ENCODE measurements at places on chromosomes 2 and 18. TPM values are rescaled to one million over a fixed set of nuclear protein-coding genes. Genes with fewer than 3 reads are reported as not detected.

SP5 gene
- not detected for total RNA-seq

RFTN2 gene
- total RNA-seq, result 9.8 TPM

DNA sequence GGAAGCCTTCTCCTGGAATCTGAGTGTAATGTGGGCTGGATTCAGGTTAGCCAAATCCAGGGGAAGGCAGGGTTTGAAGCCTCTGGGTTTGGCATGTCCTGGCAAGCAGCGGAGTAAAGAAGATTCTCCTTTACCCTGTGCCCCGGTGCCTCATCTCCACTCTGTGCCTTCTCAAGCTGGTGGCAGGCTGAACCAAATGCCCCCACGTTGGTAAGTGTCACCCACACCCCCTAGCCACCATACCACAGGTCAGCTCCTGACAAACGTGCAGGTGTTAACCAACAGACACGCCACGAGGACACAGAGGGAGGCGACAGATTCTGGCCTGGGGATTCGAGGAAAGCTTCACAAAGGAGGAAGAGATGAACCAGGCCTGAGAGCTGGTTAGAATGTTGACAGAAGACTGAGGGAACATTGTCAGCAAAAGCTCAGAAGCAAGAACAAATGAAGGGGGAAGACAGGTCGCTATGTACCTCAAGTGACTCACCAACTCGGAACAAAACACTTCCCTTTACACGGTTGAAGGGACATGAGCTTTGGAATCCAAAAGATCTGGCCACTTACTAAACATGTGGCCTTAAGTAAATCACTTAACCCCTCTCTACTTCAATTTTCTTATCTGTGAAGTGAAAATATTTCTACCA lies 85.2 kb upstream of the LCLAT1 start:
- no peak for DNase-seq

DNA sequence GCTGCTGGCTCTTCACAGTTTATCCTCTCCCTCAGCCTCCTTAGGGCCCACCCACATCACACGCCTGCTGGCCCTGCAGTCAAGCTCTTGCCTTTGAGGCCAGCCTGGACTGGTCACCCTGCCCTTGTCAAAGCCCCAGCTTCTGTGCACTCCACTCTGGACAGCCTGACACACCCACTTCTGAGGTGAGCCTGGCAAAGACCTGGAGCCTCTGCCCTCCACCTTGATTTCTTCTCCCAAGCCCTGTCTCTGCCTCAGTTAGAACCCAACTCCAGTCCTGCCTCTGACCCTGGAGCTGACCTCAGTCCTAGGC lies 37.0 kb upstream of the TAF1B start:
- DNase-seq, result no peak

GRCh38 chr2:20625491-20626391 lies 25.2 kb downstream of the HS1BP3 start:
- DNase-seq, result no peak

GRCh38 chr2:219512524-219513216 lies 1.6 kb upstream of the ASIC4 start:
- DNase-seq, result no peak

WDR12 gene
- 16.7 TPM for total RNA-seq

CAB39 gene
- 46.0 TPM for total RNA-seq

DNA sequence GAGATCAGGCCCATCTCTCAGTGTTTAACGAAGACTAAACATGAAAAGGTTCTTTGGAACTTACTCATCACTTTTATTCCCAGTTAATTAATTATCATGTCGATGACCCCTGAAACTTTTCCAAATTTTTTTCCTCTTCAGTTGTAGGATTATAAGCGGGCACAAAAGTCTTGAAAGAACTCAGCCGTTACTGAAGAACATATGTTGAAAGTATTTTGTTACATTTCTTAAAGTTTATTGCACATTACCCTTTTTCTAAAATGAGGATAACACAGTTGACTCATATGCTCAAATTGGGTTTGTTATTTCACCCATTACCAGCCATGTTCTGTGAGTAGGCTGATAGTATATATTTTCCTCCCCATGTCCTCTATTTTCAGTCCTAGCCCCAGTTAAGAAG lies 75.9 kb upstream of the COL3A1 start:
- no peak for DNase-seq

DNA sequence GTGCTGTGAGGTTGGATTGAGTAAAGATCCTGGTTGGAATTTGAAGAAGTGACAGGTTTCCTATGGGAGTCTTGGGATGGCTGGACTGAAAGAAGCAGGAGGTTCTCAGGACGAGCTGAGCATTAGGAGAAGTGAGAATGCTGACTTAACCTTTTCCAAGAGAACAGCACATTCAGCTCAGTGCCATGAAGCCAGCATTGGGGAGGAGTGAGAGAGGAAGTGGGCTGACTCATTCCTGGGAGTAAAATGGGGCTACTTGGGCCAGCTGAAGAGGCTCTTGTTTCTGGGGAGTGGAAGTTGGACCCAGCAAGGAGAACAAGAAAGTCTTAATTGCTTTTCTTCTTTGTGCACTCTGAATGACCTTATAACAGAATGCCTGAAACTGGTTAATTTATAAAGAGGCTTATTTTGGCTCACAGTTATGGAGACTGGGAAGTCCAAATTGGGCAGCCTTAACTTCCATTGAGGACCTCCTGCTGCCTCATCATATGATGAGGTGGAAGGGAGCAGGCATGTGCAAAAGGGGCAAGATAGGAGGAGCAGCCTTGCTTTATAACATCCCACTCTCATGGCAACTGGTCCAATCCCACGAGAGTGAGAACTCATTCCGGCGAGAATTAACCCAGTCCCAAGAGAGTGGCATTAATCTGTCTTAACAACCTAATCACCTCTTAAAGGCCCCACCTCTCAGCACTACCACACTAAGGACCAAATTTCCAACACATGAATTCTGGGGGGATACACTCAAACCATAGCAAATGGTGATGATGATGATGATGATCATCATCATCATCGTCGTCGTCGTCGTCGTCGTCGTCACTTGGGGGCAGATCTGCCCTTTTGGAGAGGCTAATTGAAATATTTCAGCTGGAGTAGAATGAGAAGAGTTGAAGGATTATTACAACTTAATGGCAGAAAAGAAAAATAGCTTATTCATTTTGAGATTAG lies 26.1 kb downstream of the DGUOK start:
- DNase-seq, result peak; percentile 22

DNA sequence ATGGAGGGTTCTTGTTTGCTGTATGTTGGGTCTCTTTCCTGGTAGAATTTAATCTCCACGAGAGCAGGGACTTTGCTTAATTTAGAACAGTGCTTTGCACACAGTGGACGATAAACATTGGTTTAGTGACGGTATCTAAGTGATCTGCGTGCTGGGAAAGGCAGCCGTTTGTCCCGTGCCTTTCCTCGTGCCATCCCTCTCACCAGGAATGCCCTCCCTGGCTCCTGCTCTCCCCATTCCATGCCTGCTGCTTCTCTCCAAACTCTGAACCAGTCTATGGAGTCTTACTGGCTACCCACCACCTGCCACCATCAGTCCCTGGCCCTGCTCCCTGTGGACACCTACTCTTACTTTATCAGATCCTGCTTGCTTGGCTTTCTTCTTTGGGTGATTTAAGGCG lies 27.3 kb upstream of the TNP1 start:
- no peak for DNase-seq

DNA sequence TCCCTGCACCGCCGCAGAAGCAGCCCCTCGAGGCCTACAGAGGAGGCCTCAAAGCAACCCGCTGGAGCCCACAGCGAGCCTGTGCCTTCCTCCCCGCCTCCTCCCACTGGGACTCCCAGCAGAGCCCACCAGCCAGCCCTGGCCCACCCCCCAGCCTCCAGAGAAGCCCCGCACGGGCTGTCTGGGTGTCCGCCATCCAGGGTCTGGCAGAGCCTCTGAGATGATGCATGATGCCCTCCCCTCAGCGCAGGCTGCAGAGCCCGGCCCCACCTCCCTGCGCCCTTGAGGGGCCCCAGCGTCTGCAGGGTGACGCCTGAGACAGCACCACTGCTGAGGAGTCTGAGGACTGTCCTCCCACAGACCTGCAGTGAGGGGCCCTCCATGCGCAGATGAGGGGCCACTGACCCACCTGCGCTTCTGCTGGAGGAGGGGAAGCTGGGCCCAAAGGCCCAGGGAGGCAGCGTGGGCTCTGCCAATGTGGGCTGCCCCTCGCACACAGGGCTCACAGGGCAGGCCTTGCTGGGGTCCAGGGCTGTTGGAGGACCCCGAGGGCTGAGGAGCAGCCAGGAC lies 31.2 kb downstream of the GPC1 start:
- no peak for DNase-seq

DNA sequence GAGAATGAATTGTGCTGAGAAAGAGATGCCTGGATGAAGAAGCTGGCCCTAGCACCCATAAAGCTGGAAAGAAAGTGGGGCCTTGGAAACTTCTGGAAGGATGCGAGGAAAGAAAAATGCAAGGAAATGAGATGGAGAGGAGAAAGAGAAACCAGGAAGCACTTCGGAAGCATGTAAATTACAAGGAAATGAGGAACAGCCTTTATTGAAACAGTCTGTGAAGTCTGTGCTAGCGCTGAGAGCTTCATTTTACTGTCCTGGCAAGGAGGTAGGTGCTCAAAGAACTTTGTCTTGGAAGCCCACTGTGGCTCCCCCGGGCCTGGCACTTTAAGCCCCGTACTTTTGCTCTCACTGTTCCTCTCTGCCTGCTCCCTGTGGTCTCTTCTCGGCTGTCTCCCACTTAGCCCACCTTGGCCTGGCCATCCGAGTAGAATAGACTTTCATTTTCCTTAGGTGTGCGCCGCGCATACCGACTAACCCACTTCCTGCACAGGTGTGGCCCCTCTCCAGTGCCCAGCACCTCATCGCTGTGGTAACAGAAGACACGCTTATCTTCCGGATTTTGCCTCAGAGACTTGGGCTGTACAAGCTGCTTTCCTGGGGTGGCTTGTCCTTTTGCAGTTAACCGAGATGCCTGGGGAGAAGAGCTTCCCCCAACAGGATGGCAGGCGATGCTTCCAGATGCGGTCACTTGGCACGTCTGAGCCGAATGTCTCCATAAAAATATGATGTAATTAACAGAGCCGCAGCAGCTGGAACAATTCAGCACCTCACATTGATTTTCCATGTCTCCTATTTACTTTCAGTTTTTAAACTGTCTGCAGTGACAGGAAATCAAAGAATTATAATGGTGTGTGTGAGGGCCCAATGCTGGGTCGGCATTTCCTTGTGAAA lies 199.6 kb downstream of the HRH4 start:
- peak; percentile 5 for DNase-seq

GRCh38 chr2:233836359-233836758 lies 18.0 kb downstream of the HJURP start:
- no peak for DNase-seq

DNA sequence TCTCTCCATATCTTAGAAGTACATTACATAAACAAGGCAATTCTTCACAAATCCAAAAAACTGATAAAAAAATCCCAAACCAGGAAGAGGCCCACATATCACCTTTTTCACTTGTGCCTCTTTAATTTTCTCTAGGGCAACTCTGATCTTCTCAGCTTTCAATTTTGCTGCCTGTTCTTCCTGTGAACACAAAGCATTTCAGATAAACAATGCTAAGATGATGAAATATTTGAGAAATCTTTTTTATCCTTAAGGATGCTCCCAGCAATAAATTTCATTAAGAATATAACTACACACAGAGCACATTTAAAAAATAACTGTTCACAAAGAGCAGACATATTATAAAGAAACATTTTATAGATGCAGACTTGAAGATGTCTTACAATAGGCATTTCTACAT lies 73.4 kb downstream of the RAPH1 start:
- DNase-seq, result no peak

DNA sequence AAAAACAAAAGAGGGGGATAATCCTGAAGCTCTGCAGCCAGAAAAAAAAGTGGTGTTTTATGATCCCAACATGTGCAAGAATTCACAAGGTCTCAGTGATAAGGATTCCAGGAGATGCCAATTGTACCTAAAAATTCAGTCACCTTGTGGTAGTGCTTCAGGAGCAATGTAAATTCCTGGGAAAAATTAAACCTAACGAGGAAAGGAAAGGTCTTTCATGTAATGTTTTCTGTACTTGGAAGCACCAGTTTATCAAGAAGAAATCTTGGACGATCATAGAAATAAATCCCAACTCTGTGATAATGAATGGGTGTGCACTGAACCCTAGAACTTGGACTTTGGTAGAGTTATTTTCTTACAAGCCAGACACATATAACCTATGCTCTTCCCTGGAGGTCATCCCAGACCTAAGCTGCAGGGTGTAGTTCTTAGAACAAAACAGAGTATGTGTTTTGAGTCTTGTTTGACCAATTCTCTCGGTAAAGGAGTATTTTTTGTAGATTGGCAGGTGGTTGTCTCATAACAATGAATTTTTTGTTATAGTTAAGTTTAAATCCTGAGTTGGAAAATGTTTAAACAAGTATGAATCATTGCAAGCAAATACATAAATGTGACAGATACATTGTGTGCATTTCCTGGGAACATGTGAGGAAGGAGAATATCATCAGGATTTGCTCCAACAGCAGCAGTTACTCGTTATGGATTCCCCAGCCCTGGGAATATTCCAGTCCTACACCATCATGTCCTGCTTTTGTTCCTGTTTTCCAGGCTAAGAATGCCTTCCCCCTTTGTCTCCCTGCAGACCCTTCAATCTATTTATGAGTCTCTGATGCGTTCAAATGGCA lies 224.6 kb downstream of the NAPG start:
- DNase-seq, result peak; percentile 88

CD28 gene
- under 0.01 TPM for total RNA-seq

RTN4 gene
- 132 TPM for total RNA-seq

RAX gene
- not detected for total RNA-seq

DNA sequence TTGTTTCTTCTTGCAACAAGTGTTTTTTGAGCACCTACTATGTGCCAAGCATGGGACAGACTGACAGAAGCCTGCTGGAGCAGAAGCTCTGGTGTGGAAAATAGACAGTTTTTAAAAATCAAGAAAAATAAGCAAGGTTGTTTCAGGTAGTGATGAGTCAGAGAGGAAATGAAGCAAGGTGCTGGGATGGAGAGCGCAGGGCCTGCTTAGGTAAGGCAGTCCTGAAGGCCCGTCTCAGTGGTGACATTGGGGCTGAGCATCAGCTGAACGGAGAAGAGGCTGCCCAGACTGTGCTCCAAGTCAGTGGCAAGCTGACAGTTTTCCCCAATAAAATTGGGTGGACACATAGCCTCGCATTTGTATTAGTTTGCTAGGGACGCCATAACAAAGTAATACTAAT lies 263.6 kb downstream of the SS18 start:
- DNase-seq, result no peak

GRCh38 chr2:174385201-174385600 lies 10.3 kb upstream of the SCRN3 start:
- no peak for DNase-seq

IL36RN gene
- total RNA-seq, result not detected

DNA sequence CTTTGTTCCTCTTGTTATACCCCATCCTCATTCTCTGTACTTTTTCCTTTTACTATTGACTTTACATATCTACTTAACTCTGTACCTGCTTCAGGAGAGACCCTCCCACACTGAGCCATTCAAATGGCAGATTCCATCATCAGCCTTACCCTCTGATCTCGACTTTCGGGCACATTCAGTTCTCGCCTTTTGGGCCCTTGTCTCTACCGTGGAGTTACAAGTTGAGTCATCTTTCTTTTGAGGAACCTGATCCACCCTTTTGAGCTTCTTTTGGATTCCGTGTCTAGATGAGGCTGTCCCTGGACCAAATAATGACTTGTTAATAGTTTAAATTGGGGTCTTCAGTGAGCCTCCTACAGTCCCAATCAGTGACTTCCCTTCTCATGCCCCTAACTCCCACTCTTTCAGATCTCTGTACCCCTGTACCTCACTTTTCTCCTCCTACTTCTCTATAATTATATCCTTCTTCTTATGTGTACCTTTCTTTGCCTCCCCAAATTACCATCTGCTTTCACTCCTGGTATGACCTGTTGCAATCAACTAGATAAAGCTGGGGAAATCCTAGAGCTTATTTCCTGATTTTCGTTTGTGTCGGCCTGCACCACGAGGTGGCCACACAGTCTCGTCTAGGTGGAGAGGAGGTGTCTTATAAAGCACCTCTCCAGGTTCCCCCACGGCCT lies 17.2 kb downstream of the SP110 start:
- DNase-seq, result no peak
